Stimulated activated CD4-positive, alpha-beta T cell treated with anti-CD3 and anti-CD28 coated beads, Interleukin-2, amount 100 ng/mL, for 24 hours (primary cell): ENCODE measurements at places on chromosomes 3 and 15.

DNA sequence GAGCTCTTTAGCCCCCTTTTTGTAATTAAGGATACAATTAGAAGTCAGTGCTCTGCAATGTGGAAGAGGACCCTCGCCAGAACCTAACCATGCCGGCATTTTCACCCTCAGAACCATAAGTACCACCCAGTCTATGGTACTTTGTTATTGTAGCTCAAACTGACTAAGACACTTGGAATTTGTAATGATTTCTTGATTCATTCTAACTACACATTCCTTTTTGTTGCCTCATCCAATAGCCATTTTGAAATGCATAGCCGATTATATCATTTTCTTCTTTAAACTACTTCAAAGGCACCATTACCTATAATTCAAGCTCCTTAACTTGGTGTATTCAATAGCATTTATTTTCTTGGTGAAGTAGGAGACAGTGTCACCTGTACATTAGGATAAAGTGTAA lies 61.4 kb downstream of the GLB1 start:
- no peak for DNase-seq

DNA sequence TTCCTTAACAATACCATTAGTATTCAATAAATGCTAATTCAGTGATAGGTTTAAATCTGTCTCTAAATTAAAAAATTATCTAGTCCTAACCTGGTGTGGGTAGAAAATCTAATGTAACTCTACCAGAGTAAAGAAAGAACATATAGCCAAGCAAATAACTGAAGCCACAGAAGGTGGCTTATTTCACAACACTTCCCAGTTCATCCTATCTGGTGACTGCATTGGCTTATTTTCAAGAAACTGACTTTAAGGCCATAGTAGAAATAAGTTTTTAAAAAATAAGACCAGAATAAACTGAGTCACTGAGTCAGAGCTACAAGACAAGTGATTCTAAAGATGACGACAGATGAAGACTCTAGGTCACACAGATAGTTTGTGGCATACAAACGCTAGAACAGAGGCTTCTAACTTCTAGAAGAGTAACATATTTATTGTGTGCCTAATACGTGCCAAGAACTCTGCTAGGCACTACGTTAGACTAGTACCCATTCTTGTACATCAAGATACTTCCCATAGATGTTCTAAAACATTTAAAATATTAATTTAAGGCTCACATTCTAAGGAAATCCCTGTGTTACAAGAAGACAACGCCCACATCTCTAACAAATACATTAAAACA lies 25.9 kb downstream of the TMCC1 start:
- no peak for DNase-seq

GRCh38 chr15:90286678-90287077 lies 21.2 kb downstream of the NGRN start:
- no peak for DNase-seq

DNA sequence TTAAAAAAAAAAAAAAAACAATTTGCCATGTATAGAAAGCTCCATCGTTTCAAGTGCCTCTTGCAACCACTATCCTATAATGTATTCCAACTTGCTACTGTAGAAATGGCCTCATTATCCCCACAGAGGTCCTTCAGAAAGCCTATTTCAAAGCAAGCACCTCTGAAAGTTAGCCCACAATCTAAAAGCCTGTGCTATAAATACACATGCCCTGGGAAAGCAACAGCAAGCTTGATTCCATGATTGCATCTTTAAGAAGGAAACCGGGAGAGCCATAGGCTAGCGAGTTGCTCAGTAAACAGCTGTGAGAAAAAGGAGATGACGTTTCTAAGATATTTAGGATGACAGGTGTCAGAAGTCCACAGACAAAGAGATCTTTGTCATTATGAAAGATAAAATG lies 28.3 kb downstream of the TAFA4 start:
- no peak for DNase-seq

GRCh38 chr15:36497901-36498300 lies 81.5 kb upstream of the CDIN1 start:
- DNase-seq, result no peak

- DNase-seq, result no peak
Measured at GRCh38 chr3:120048355-120049041, 45.7 kb downstream of the GSK3B start.

- no peak for DNase-seq
Measured at GRCh38 chr15:40923551-40923950, 5.6 kb upstream of the DLL4 start.

- DNase-seq, result no peak
Measured at GRCh38 chr15:39140060-39140604, 440.7 kb upstream of the THBS1 start.

GRCh38 chr3:61908382-61908781 lies 347.0 kb downstream of the PTPRG start:
- DNase-seq, result no peak

GRCh38 chr3:69079269-69080159 lies 651 bp downstream of the UBA3 start:
- no peak for DNase-seq

- DNase-seq, result no peak
Measured at GRCh38 chr15:59701880-59702279, 12.8 kb upstream of the BNIP2 start.

GRCh38 chr15:80694611-80695098 lies 455 bp upstream of the ABHD17C start:
- peak; percentile 25 for DNase-seq

DNA sequence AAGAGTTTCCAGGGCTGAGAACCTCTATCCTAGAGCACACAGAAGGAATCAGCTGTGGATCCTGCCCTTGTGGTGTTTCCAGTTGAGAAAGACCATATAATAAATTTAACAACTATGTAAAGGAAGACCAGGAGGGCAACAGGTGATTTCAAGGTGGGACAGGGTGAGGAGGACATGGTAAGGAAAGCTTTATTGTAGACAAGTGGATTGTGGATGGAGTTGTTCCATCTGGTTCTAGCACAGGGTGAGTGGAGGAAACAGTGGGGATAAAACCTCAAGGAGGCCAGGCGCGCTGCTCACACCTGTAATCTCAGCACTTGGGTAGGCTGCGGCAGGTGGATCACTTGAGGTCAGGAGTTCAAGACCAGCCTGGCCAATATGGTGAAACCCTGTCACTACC lies 17.1 kb downstream of the SIAH2 start:
- no peak for DNase-seq

- no peak for DNase-seq
Measured at GRCh38 chr15:66730168-66731021, 28.4 kb downstream of the SMAD6 start.

- DNase-seq, result no peak
Measured at GRCh38 chr3:71721651-71722157, 3.5 kb downstream of the EIF4E3 start.

GRCh38 chr15:26939398-26939797 lies 31.6 kb upstream of the GABRG3 start:
- DNase-seq, result no peak

GRCh38 chr3:30752970-30753369 lies 141.5 kb downstream of the GADL1 start:
- DNase-seq, result no peak

DNA sequence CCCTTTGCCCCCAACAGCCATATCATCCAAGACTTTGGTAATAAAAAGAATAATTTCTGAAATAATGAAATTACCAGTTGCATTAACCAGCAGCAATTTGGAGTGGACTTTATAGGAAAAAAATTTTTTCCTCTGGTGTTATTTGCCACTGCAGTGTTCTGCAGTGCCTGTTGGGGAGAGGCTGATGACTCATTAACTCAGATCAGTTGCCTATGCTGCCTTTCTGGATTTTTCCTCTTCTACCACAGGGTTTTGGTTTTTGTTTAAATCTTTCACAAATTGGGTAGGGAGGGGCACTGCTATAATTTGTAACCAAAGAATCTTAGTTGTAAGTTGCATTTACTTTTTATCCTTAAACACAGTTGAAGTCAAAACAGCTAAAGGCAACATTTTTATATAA lies 22.7 kb downstream of the ATP6V1A start:
- DNase-seq, result no peak

- no peak for DNase-seq
Measured at GRCh38 chr3:37849146-37849923, 12.3 kb upstream of the CTDSPL start.

DNA sequence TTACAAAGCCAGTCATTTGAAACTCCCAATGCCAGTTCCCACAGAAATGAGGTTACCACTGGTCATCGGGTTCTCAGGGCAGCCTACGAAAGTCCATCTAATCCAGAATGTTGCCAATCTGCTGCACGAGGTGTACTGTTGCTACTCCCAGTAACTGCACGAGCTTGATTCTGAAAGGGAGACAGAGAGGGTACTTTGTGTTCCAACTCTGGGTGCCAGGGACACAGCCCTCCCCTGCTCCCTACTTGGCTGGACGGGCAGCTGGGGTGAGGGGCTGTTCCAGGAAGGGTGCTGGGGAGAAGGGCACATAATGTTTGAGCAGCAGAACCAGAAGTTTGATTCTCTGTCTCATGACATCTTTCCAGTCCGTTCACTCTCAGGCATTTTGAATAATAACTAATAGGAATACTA lies 27.1 kb upstream of the OSBPL11 start:
- no peak for DNase-seq

DNA sequence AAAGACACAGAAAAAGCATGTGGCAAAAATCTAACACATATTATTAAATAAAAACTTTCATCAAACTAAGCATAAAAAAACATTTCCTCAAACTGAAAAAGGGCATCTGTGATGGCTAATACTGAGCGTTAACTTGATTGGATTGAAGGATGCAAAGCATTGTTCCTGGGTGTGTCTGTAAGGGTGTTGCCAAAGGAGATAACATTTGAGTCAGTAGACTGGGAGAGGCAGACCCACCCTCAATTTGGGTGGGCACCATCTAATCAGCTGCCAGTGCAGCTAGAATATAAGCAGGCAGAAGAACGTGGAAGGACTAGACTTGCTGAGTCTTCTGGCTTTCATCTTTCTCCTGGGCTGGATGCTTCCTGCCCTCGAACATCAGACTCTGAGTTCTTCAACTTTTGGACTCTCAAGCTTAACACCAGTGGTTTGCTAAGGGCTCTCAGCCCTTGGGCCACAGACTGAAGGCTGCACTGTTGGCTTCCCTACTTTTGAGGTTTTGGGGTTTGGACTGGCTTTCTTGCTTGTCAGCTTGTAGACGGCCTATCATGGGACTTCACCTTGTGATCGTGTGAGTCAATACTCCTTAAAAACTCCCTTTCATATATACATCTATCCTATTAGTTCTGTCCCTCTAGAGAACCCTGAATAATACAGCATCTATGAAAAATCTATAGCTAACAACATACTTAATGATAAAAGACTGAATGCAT lies 45.4 kb downstream of the DAZL start:
- no peak for DNase-seq

- no peak for DNase-seq
Measured at GRCh38 chr3:134809427-134810051, 14.5 kb downstream of the EPHB1 start.

GRCh38 chr3:156762631-156763185 lies 63.4 kb upstream of the LEKR1 start:
- DNase-seq, result no peak

- DNase-seq, result no peak
Measured at GRCh38 chr3:156635973-156636372, 38.4 kb upstream of the TIPARP start.

GRCh38 chr3:142394921-142395622 lies 52.8 kb downstream of the XRN1 start:
- DNase-seq, result no peak

GRCh38 chr15:40845511-40846284 lies 1.9 kb downstream of the SPINT1 start:
- no peak for DNase-seq

GRCh38 chr3:71087143-71088018 lies 496.1 kb downstream of the FOXP1 start:
- DNase-seq, result no peak

- DNase-seq, result peak; percentile 53
Measured at GRCh38 chr3:150737874-150738679, 24.9 kb downstream of the SIAH2 start.

GRCh38 chr3:126672741-126673140 lies 17.8 kb upstream of the TXNRD3 start:
- DNase-seq, result no peak

GRCh38 chr3:10443272-10444109 lies 61.9 kb downstream of the ATP2B2 start:
- DNase-seq, result no peak

GRCh38 chr15:54277834-54278233 lies 299.6 kb downstream of the UNC13C start:
- no peak for DNase-seq

DNA sequence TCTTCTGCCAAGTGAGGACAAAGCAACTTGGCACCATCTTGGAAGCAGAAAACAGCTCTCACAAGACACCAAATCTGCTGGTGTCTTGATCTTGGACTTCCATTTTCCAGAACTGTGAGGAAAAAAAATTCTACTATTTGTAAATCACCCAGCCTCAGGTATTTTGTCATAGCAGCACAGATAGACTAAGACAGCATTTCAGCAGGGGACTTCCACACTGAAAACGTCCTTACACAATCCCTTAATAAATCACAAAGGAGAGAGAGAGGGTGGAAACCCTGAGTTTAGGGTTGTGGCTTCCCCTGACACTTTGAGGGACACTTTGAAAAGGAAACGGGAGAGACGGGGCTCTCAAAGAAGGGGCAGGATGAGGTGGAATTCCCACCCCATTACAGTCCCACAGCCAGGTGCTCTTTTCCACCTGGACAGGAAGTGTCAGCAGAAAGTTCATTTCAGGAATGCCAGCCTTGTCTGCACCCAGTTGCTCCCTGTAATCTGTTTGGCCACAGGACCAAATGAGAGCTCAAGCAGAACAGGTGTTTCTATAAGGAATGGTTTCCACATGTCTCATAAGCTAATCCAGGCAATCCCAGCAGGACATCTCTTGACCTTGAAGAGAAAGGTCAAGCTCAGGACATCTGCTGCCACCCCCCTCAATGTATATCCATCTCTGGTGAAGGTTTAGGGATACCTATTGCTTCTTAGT lies 51.3 kb downstream of the MYLK start:
- no peak for DNase-seq

GRCh38 chr3:142863010-142863817 lies 25.7 kb downstream of the PCOLCE2 start:
- no peak for DNase-seq

GRCh38 chr15:67882487-67883233 lies 42.8 kb upstream of the RNU6-1 start:
- DNase-seq, result no peak

- DNase-seq, result no peak
Measured at GRCh38 chr3:24318677-24319287, 175.9 kb downstream of the THRB start.

DNA sequence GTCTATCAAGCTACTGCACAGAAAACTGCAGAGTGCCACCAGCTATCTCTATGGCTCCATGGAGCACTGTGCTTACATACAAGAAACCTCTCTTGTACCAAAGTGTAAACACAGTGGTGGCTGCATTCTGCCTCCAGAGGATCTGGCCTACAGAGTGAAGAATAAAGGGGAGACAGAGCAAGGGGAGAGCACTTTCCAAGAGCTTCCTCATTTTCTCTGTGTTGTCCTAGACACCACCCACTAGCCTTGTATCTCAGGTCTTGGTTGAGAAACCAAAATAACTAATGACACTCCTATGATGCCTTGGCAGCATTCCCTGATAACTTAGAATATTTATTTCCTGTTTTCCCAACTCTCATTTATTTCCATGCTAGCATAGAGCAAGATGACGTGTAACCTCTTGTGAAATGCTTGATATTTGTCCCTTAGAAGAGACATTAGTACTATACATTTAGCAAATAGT lies 56.9 kb upstream of the PHLDB2 start:
- DNase-seq, result no peak

GRCh38 chr15:85781099-85781498 lies 13.6 kb downstream of the KLHL25 start:
- DNase-seq, result no peak
